Ureter (tissue), 1 donor: ENCODE measurements at places on chromosomes 7 and 10. TPM values are rescaled to one million over a fixed set of nuclear protein-coding genes. Genes with fewer than 3 reads are reported as not detected.

The MSS51 gene
- total RNA-seq: 3.0 TPM

The LIPJ gene
- 0.39 TPM for total RNA-seq

The TBX20 gene
- not detected for total RNA-seq

The HTR5A gene
- not detected for total RNA-seq

The PNLIPRP2 gene
- not detected for total RNA-seq

The LIPN gene
- total RNA-seq: not detected

The JCAD gene
- total RNA-seq: 22.7 TPM

The CXCL12 gene
- total RNA-seq: 73.1 TPM

The AMPH gene
- 2.1 TPM for total RNA-seq

The NUP42 gene
- 41.7 TPM for total RNA-seq

The RNF133 gene
- total RNA-seq: 2.4 TPM

The EIF5AL1 gene
- 0.94 TPM for total RNA-seq

The ZDHHC4 gene
- 54.4 TPM for total RNA-seq

The CSGALNACT2 gene
- total RNA-seq: 15.2 TPM

The FBXL13 gene
- total RNA-seq: 4.0 TPM

The GLUD1 gene
- 157 TPM for total RNA-seq

The ACTA2 gene
- 1,405 TPM for total RNA-seq

The AKR1B15 gene
- 1.6 TPM for total RNA-seq

The ANXA8L1 gene
- total RNA-seq: 65.7 TPM

The DNAJC12 gene
- total RNA-seq: 1.8 TPM

The VSTM4 gene
- total RNA-seq: 16.0 TPM

The EGR2 gene
- 5.7 TPM for total RNA-seq

The VTI1A gene
- total RNA-seq: 50.4 TPM
